ENCODE measurements at places on chromosomes 7 and 10.

DNA sequence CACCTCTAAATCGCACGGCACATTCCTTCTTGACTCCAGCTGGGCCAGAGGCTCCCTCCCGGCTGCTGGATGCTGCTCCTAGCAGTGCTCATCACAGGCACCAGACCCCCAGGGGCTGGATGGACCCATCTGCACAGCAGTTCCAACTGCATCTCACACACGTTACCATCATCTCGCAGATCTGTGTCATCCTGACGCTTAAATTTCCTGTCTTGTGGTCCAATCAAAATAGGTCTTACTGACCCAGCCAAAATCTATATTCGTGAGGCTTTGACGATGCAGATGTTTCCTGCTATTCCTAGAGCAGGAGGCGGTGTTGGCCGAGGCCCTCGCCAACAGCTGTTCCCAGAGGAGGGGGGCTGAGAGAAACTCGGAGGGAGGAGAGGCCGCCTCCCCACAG is 108.0 kb downstream of the MKI67 start:
- DNase-seq, result no peak

- no peak for DNase-seq
Observed at GRCh38 chr10:133166828-133167692, 7.0 kb downstream of the KNDC1 start.

DNA sequence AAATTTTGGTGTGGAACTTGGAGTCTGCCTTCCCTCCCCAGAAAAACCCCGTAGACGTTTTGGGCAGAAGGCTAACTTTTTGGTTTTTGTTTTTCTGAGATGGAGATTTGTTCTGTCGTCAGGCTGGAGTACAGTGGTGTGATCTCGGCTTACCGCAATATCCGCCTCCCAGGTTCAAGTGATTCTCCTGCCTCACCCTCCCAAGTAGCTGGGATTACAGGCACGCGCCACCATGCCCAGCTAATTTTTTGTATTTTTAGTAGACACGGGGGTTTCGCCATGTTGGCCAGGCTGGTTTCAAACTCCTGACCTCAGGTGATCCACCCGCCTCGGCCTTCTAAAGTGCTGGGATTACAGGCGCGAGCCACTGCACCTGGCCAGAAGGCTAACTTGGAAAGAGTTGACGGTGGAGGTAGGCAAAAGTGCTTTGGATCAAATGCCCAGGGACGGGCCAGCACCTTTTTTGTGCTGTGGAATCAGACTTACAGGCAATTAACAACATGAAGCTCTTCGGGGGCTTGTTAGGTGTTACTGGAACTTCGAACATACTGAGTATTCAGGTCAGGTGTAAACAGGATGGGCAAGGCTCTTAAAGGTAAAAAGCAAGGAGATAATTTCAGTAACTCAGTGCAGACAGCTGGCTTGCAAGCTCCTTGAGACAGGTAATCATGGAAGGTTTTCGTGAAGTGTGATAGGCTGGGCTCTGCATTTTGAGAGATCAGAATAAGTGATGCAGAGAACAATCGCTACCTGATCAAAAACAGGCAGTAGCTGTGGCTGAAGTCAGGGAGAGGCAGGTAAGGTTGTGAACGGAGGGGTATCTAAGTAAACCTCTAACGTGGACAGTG is 1.8 kb downstream of the PPP1R35 start:
- no peak for DNase-seq

- DNase-seq, result no peak
Observed at GRCh38 chr7:2610898-2611297, 20.9 kb upstream of the TTYH3 start.

GRCh38 chr7:151926336-151926712 is 29.9 kb upstream of the GALNTL5 start:
- no peak for DNase-seq

GRCh38 chr7:150988230-150989226 is 2.3 kb upstream of the NOS3 start:
- DNase-seq, result peak; percentile 69

DNA sequence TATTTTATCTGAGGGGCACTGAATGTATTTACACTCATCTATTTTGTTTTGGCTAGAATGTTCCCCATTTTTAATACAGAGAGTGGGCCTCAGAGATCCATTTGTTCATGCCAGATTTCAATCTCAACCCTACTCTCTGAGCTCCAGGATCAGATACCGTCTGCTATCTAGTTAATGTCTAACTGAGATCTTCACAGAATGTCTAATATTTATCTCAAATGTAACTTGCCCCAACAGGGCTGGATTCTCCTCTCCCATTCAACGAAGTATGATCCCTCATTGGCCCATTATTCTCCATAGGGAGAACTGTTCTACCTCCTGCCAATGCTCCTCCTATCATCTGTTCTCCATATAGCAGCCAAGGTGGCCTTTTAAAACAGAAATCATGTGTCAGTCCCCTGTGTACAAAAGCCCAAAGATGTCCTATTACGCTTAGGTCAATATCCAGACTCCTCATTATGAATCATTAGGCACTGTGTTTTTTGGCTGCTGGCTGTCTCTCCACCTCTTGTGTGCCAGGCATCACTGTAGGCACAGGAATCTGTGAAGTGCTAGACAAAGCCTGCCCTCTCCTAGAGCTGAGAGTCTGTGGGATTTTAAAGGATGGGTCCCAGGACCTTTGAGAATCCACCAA is 169.3 kb upstream of the AGK start:
- DNase-seq, result no peak

GRCh38 chr7:80146545-80147182 is 12.0 kb downstream of the GNAI1 start:
- no peak for DNase-seq

DNA sequence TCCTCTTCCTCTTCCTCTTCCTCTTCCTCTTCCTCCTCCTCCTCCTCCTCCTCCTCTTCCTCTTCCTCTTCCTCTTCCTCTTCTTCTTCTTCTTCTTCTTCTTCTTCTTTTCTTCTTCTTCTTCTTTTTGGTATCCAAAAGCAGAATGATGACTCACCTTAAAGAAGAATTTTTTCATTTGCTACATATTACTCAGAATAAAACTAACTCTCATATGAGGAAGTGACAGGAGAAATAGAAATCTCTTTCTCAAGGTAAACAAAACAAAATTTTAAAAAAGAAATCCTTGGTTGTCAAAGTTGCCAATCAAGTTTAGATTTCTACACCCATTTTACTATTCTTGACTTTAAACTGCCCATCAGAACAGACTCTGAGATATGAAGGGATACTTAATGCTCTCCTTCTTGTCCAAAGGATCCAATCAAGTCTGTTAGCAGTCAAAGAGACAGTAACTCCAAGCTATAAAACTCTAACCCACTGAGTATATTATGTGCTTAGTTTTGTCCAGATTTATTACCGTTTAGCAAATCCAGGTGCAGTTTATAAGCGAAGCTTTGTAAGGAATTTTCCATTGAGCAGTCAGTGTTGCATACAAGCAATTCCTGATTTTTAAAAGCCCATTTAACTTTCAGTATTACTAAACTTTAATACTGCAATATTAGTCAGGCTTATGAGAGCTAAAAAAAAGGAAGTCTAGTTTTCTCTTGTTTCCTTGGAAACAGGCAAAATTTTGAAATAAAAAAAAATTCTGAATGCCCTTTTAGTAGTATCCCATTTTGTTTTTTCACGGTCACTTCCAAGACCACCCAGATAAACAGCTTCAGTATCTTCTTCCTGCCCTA is 43.1 kb upstream of the SNX13 start:
- no peak for DNase-seq

DNA sequence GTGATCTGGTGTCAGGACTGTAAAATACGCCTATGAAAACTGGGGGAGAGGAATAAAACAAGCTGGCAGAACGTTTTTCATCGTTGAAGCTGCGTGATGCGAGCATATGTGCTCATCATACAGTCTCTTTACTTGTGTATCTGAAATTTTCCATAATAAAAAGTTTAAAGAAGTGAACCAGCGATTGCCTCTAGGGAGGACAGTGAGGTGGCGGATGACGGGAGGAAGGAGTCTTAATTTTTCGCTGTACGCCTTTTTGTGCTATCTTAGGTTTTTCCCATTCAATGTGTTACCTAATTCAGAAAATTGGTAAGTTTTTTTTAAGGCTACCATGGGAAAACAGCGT is 891 bp upstream of the WAPL start:
- peak; percentile 10 for DNase-seq

- DNase-seq, result no peak
Observed at GRCh38 chr10:62278441-62278910, 9.8 kb upstream of the RTKN2 start.

DNA sequence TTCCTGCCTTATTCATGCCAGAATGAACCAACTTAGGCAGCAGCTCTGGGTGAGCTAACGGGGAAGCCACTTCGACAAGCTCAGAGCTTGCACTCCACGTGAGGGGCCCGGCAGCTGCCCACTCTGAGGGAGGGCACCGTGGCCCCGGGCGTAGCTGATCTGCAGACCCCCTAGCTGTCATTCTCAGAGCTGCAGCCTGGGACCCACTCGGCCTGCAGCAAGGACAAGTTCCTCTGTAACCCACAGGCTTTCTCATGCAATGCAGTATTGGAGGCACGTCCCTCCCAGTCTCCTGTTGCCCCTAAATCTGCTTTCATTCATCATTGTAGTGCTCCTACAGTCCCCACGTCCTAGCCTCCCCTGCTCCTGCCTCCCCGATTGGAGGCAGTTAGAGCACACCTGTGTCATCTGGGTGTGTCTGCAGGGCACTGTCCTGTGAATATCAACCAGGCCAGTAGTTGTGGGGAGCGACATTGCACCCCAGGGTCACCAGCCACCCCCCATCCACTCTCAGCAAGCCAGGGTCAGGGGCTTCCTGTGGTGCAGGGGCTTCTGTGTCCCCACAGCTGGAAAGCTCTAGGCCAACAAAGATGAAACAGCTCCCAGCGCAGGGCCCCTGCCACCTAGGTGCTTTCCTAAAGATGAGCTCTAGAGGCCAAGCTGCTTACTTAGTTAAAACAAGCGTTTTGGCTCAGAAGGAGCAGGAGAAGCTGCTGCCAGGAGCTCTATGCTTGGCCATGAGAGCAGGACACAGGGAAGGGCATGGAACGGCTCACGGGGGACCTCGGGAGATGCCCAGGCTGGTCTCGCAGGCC is 333.6 kb downstream of the ADARB2 start:
- no peak for DNase-seq

DNA sequence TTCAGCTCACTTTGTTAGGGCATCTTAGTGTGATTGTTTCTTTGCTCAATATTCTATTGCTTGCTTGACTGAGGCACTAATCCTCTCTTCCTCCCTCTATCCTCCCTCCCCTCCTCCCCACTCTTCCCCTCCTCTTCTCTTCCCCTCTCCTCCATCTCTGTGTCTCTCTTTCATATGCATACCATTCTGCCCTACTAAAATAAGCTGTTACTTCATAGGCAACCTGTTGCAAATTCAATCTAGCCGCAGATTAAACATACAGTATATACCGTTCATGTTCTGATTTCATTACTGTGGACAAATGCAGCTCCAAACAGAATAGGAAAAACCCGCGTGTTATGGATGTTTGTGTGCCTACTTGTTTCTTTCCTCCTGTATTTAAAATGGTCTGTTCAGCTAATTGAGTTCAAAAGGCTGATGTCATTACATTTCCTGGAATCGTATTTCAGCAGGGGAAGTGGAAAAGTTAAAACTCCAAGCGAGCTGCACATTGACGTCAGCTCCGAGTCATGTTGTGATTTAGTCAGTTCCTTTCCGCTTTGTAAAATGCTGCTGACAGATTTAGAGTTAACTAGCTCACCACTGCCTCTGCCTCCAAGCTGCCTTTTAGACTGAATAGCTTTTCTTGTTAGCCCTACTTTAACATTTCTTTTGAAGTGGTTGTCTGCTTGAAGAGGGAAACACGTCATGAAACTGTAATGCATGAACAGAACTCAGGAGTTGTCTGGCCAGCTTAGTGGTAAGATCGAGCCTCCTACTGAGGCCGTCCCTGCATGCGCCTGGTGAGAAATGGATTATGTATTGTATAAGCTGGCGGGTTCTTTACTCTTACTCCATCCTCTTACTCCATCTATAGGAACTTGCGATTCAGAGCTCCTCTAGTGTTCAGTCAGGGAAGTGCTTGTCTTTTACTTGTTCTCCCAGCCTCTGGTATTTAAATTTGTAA is 69.0 kb downstream of the CREM start:
- peak; percentile 91 for DNase-seq

- no peak for DNase-seq
Observed at GRCh38 chr10:125995726-125996304, 99.5 kb downstream of the FANK1 start.

DNA sequence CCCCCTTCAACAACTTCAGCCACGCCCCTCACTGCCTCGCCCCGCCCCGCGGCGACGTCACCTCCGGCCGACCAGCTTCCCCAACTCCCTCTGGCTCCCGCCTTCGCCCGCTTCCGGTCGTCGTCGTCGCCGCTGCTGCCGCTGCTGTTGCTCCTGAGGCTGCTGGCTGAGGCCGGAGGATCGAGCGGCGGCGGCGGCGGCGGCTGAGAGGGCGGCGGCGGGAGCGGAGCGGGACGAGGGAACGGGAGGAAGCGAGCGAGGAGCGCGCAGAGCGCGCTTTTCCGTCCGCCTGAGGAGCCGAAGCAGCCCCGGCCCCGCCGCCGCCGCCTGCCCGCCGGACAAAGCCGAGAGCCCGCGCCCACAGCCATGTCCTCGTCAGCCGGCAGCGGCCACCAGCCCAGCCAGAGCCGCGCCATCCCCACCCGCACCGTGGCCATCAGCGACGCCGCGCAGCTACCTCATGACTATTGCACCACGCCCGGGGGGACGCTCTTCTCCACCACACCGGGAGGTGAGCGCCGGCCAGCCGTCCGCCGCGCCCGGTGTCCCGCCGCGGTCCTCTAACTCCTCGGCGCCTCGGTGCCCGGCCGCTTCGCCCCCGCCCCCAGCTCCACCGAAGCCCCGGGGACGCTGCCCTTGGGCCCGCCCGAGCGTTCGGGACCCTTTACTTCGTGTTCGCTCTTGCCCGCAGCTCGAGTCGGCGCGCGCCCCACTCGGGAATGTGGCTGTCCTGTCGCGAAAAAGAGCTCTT is at the start of gene EIF4EBP2:
Gene EIF4EBP2 (plus strand): TSS at position 110 of the 751 bp plus-strand sequence. CDS start 257 bp downstream, at position 367.
- peak; percentile 97 for DNase-seq

DNA sequence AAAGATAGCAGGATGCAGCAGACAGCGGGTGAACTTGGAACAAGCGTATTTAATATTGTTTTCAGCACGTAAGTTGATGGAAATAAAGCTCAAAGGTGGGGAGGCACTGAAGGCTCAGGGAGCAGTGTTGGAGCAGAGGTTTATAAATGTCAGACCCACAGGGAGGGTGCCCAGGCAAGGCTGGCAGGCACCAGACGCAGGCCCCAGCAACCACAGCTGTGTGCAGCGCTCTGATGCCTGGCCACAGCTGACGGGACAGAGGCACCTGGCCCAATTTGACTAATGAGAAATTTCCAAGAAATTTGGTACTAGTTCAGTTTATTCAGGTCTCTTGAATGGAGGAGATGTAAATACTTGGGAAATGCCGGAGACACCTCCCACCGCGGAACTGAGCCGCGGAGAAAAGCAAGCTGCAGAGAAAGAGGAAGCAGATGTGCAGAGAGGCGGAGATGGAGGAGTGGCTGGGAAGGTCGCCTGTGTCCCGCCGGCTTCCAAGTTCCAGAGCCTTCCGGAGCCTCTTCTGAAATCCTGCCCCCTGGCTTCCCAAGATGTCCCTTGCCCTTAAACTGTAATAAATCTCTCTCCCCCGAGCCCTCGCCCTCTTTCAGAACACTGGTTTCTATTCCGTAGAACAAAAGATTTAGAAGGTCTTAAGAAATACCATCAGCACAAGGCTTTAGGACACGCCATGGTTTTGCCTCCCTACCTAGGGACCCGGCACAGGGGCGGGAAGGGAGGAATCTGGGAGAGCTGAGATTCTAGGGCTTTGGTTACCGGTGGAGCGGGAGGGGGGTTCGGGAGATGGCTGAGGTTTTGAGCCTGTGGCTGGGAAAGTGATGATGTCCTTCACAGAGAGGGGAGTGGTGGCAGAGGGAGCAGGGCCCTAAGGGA is 38.4 kb upstream of the PLXNA4 start:
- DNase-seq, result no peak

- peak; percentile 50 for DNase-seq
Observed at GRCh38 chr7:1943933-1944618, 274.0 kb downstream of the ELFN1 start.
